Tibial nerve (tissue), 4 donors: ENCODE measurements at places on chromosomes 2 and 18. TPM values are rescaled to one million over a fixed set of nuclear protein-coding genes. Genes with fewer than 3 reads are reported as not detected.
A peak's percentile ranks its signal among the peaks of the same experiment; 100 is the strongest.

- no peak for DNase-seq
- H3K36me3 ChIP-seq = no peaks in the 10 kb centered on the region
- no peaks in the 10 kb centered on the region for H3K4me1 ChIP-seq
- no peak overlapping the region for H3K4me3 ChIP-seq
- H3K27ac ChIP-seq = no peak overlapping the region
These were observed 106.7 kb downstream of the FOXI3 start for GRCh38 chr2:88345842-88346241.

The FN1 gene
- 272 TPM for total RNA-seq

DNA sequence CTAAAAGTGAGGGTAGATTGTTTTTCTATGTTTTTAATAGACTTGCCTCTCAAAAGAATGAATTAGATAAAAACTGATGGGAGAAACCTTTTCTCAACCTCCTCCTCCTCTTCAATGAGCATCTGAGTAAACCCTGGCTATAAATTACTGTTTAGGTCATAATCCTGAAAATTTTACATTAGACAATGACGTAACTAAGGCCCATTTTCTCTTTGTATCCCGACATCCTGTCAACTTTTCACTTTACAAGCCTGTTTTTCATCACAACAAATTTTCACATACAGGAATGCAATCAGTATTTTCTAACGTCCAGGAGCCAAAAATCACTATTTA is 1.3 kb downstream of the SPIRE1 start:
- no peaks in the 10 kb centered on the region for H3K36me3 ChIP-seq
- peaks cover 60% of the 10 kb centered on the region for H3K4me1 ChIP-seq
- H3K27ac ChIP-seq = peak overlapping the region; percentile 99
- no peak for DNase-seq
- H3K27me3 ChIP-seq = no peaks in the 10 kb centered on the region

GRCh38 chr18:57730146-57730545 is 73.0 kb downstream of the ATP8B1 start:
- DNase-seq = no peak
- H3K4me1 ChIP-seq = no peaks in the 10 kb centered on the region
- H3K4me3 ChIP-seq = no peak overlapping the region
- H3K36me3 ChIP-seq = peaks cover 12% of the 10 kb centered on the region

DNA sequence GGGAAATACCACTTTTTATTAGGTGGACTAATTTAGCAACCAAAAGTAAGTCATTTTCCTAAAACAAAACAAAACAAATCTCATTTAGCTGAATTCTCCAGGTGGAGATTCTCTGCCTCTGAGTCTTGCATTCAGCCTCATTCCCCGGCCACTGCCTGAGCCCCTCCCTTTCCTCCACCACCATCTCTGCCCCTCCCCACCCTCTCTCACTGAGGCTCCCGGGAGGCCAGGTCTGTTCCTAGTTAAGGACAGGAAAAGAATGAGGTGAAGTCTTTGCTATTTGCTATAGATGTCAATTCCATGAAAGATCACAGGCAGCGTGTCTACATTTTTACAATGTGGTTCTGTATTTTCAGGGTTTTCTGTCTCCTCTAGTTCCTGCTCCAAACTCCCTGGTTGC is 83.0 kb upstream of the SOX11 start:
- no peaks in the 10 kb centered on the region for H3K36me3 ChIP-seq
- no peaks in the 10 kb centered on the region for H3K27me3 ChIP-seq
- H3K27ac ChIP-seq = no peak overlapping the region
- DNase-seq = no peak
- H3K4me1 ChIP-seq = no peaks in the 10 kb centered on the region

The HOXD11 gene
- 0.21 TPM for total RNA-seq

GRCh38 chr2:239399433-239399920 is 1.3 kb downstream of the HDAC4 start:
- H3K4me3 ChIP-seq = peak overlapping the region; percentile 52
- no peak for DNase-seq
- H3K4me1 ChIP-seq = peaks cover 42% of the 10 kb centered on the region

- no peaks in the 10 kb centered on the region for H3K4me1 ChIP-seq
- H3K4me3 ChIP-seq = no peak overlapping the region
- no peaks in the 10 kb centered on the region for H3K36me3 ChIP-seq
- no peak overlapping the region for H3K27ac ChIP-seq
These were observed 394.1 kb upstream of the NETO1 start for GRCh38 chr18:73261923-73262322.

The CCDC102B gene
- total RNA-seq = 27.5 TPM

The KYNU gene
- 3.5 TPM for total RNA-seq

The GPR39 gene
- 1.8 TPM for total RNA-seq

- no peaks in the 10 kb centered on the region for H3K36me3 ChIP-seq
- no peaks in the 10 kb centered on the region for H3K27me3 ChIP-seq
- peaks cover 26% of the 10 kb centered on the region for H3K4me1 ChIP-seq
- DNase-seq = no peak
These were observed 273.6 kb upstream of the NRP2 start for GRCh38 chr2:205408696-205409095.

DNA sequence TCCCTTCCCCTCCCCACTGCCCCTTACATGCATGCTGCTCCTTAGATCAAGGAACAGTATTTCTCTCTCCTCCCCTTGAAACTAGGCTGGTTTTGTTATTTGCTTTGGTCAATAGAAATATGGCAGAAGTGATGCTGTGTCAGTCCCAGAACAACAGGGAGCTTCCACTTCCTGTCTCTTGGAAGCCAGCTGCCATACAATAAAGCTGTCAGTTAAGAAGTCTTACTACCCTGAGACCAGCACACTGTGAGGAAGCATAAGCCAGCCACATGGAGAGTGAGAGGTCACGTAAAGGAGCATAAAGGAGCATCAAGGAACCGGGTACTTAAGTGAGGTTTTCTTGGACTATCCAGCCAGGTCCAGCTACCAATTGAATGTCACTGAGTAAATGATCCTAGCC is 126.6 kb downstream of the NOL4 start:
- no peak overlapping the region for H3K27ac ChIP-seq
- H3K27me3 ChIP-seq = no peaks in the 10 kb centered on the region
- no peaks in the 10 kb centered on the region for H3K4me1 ChIP-seq

DNA sequence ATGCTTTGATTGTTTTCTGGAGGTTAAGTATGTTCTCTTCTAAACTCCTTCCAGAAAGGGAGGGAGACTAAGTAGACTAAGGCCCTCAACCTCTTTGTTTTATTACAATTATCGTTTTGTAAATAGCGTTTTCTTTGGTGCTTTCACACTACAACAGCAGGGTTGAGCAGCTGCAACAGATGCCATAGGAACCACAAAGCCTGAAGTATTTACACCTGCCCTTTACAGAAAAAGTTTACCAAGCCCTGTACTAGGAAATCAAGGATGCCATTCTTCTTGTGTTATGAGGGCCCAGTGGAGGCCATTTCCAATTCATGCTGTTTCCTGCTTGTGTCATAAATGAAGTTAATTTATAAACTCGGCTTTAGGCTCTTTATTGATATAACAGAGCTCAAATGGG is 914.8 kb downstream of the DCDC2C start:
- no peaks in the 10 kb centered on the region for H3K36me3 ChIP-seq
- no peak for DNase-seq
- H3K27me3 ChIP-seq = no peaks in the 10 kb centered on the region
- no peak overlapping the region for H3K27ac ChIP-seq

DNA sequence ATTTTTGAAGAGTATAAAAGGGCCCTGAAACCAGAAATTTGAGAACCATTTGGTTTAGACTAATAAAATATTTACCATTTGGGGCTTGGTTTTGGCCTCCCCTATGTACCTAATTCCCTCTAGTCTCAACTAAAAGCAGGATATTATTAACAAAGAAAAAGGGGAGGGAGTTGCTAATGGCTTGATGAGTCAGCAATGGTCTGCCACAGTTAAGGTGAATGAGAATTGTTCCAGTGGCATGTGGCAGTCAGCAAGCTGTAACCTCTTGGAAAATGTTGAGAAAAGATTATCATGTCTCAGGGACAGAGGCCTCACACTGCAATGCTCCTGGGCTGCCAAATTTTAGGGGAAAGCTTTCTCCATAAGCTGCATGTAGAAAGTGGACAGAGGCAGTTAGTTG is 20.1 kb upstream of the SLC39A10 start:
- H3K27ac ChIP-seq = no peak overlapping the region
- H3K4me3 ChIP-seq = no peak overlapping the region
- no peak for DNase-seq

DNA sequence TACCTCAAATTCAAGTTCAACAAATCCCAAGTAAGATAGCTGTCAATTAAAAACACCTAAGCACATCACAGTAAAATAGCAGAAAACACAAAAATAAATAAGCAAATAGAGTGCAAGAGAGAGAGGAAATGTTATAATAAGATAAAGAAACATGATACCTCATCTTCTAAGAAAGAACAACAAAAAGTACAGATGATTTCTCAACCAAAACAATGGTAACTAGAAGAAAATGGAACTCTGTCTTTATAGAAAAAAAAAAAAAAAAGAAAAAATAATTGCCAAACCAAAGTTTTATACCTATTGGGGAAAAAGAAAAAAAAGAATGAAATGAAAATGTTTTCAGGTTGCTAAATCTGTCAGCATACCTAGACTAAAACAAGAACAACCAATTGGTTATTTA is 1253.5 kb upstream of the CDH2 start:
- H3K27ac ChIP-seq = no peak overlapping the region
- no peaks in the 10 kb centered on the region for H3K27me3 ChIP-seq
- DNase-seq = no peak
- no peaks in the 10 kb centered on the region for H3K4me1 ChIP-seq

GRCh38 chr18:62325806-62326645 is 916 bp downstream of the TNFRSF11A start:
- H3K27ac ChIP-seq = no peak overlapping the region
- peaks cover 7% of the 10 kb centered on the region for H3K4me1 ChIP-seq
- no peak for DNase-seq
- H3K36me3 ChIP-seq = no peaks in the 10 kb centered on the region

DNA sequence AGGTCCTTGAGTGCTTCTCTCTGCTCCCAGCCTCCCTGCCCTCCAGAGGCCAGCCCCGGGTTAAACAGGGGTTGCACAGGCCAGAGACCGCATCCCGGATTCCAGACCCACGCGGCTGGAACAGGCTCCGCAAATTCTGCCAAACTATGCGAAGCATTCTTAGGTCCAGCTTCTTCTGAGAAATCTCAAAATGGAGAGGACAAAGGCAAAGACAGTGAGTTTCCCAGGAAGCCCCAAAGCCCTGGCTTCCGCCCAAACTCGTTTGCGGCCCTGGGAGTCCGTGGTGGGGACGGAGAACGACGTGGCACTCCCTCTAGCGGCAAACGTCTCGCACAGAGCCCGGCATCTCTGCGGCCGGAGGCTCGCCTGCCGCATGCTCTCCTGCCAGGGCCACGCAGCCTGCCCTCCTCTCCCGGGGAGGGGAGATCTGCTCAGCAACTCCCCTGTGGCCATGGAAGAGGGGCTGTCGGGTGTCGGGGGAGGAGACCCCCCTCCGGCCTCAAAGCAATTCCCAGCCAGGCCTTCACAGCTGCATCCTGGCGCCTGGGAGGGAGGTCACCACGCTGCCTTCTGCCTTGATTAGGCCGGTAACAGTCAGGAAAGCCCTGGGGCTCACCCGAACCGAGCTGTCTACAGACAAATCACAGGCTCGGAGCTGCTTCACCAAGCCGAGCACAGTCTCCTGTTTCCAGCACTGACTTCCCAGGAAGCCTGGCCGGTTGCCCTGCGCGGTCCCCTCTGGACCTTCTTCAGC is 33.4 kb upstream of the KLHL29 start:
- DNase-seq = peak; percentile 85
- H3K27ac ChIP-seq = peak overlapping the region; percentile 63
- H3K27me3 ChIP-seq = no peaks in the 10 kb centered on the region
- peaks cover 15% of the 10 kb centered on the region for H3K4me1 ChIP-seq

DNA sequence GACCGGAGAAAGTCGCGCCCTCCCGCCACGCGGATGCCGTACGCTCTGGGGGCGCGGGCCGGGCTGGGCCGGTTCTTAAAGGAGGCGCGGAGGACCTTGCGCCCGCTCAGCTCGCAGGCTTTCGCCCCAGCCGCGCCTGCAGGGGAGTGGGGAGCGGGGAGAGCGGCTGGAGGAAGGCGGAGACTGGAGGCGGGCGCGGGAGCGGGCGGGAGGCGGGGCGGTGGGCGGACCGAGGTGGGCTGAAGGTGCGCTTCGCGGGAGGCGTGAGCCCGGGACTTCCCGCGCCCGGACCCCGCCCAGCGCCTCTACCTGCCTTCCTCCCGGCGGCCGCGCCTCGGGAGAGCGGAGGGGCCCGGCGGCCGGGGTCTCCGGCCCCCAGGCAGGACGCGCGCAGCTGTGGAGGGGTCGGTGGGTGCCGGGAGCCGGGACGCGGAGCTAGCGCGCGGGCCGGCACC is at the start of gene ADRA2B:
Gene ADRA2B, minus strand, starts transcription at position 148 of the 455 bp plus-strand sequence. CDS start 422 bp downstream, outside the sequence.
- no peaks in the 10 kb centered on the region for H3K36me3 ChIP-seq
- peak within 1 kb of the TSS; percentile 58 for H3K27ac ChIP-seq
- H3K4me3 ChIP-seq = peak within 1 kb of the TSS; percentile 61
- DNase-seq = no peak

- no peaks in the 10 kb centered on the region for H3K27me3 ChIP-seq
- H3K4me3 ChIP-seq = no peak overlapping the region
- DNase-seq = no peak
- no peaks in the 10 kb centered on the region for H3K4me1 ChIP-seq
- no peaks in the 10 kb centered on the region for H3K36me3 ChIP-seq
These were observed 37.7 kb upstream of the RNF103 start for GRCh38 chr2:86661333-86661732.

DNA sequence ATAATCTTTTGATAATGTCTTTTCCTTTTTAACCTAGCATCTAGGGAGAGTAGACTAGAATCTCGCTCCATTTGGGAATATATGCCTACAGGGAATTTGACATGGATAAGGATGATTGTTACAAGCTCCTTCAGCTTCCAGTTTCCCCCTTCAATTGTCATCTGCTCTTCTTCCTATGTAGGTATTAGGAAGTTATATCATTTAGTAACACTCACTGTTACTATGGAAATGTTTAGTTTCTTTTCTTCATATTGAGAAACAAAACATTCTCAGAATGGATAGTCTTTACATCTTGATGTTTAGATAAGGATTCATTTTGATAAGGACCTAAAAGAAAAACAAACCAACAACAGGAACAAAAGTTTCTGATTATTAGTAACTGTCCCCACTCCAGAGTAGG is 127.6 kb downstream of the PHLPP1 start:
- H3K36me3 ChIP-seq = no peaks in the 10 kb centered on the region
- no peaks in the 10 kb centered on the region for H3K27me3 ChIP-seq
- no peak overlapping the region for H3K4me3 ChIP-seq
- no peak overlapping the region for H3K27ac ChIP-seq
- no peaks in the 10 kb centered on the region for H3K4me1 ChIP-seq

The CAMKMT gene
- total RNA-seq = 9.8 TPM

DNA sequence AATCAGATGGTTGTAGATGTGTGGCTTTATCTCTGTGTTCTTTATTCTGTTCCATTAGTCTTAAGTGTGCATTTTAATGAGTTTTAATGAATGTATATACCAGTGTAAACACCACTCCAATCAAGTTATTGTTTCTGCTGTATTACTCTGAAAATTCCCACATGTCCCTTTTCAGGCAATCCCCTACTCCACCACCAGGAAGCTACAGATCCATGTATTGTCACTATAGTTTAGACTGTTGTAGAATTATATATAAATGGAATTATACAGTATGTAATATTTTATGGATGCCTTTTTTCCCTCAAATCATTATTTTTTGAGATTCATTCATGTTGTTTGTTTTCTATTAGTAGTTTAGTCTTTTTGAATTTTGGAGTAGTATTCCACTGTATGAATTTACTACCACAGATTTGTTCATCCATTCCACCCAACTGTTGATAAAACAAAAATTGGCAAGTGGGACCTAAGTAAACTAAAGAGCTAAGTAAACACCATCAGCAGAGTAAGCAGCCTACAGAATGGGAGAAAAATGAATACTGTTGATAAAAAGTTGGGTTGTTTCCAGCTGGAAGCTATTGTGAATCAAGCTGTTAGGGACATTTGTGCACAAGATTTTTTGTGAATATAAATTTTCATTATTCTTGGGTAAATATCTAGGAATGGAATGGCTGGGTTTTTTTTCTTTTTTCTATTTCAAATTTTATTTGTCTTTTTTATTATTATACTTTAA is 262.0 kb downstream of the CAMKMT start:
- no peak overlapping the region for H3K27ac ChIP-seq
- H3K36me3 ChIP-seq = no peaks in the 10 kb centered on the region
- DNase-seq = no peak
- H3K4me3 ChIP-seq = no peak overlapping the region
- H3K4me1 ChIP-seq = no peaks in the 10 kb centered on the region
- no peaks in the 10 kb centered on the region for H3K27me3 ChIP-seq
